Mesenteric fat pad (tissue), 1 donor: ENCODE measurements at places on chromosomes 1 and 21.
A peak's percentile ranks its signal among the peaks of the same experiment; 100 is the strongest.

DNA sequence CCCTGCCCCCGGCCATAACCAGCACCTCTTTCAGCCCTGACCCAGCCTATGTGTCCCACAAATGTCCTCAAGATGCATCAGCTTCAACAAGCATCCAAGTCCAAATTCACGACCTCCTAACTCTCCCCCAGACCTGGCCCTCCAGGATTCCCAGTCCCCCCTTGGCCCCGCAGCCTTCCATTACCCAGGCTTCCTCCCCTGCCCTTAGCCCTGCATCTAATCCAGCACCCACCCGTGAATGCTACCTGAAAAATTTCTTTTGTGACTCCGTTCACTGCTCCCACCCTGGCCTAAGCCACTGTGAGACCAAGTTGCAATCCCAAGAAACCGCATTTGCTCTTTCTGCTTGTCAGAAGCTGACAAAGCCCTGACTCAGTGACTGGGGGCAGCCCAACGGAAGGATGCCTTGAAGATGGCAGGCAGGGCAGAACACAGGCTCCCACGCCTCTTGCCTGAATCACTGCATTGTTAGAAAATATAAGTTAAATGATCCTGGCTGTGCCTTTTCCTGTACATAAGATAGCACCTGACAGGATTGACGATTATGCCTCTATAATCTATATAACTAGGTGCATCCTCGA lies 939 bp upstream of the MFAP2 start:
- DNase-seq, result no peak

GRCh38 chr1:11568687-11569086 lies 85.5 kb downstream of the FBXO2 start:
- DNase-seq, result no peak

GRCh38 chr1:3040004-3040403 lies 18.7 kb downstream of the ACTRT2 start:
- peak; percentile 53 for DNase-seq

DNA sequence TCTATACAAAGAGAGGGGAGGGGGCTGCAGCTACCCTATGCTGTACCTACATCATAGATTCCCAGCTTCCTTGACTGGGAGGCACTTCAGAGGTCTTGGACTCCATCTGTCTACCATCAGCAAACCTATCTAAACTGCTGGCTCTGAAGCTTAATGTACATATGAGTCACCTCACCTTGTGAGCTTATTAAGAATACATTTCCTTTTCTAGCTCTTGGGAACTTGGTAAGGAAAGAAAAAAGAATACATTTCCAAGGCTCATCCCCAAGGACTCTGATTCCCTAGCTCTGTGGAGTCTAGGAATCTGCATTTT lies 50.0 kb upstream of the PRELP start:
- DNase-seq, result no peak

- DNase-seq, result no peak
Observed at GRCh38 chr1:110062612-110063011, 7.9 kb downstream of the ALX3 start.

GRCh38 chr1:118987468-118988185 lies 516 bp downstream of the TBX15 start:
- no peak for DNase-seq

DNA sequence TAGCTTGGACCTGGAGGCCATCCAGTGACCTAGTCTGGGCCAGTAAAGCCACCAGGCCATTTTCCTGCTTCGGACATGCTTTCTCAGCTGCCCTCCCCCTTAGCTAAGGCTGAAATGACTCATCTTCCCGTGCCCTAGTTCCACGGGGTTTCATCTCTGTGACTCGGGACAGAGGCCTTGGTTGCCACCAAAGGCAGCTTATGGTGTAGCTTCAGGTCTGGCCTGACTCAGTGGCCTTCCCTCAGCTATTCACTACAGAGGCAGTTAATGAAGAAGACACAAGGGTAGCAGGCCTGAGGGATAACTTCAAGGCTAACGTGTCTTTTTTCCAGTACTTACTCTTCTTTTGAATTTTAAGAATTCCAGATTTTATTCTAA lies 82.4 kb downstream of the PBX1 start:
- no peak for DNase-seq

- DNase-seq, result no peak
Observed at GRCh38 chr1:188903241-188903640, 1574.4 kb downstream of the BRINP3 start.

GRCh38 chr1:154864189-154864975 lies 5.7 kb downstream of the KCNN3 start:
- no peak for DNase-seq

DNA sequence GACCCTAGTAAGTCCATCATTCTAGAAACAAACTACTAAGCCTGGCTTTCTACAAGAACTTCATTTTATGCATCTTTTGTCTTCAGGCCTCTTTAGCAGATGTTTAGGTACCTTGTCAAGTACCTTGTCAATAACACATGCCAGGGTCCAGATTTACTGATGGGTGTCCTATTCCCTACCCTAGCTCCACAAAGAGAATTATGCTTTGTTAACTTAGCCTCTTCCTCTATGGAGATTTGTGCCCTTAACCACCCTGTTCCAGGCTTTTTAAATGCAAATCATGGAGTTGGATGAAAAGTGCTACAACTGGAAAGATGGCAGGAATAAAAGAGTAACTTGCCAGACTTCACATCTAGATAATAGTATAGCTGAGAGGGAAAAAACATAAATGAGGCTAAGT lies 42.7 kb downstream of the SPATA46 start:
- no peak for DNase-seq

DNA sequence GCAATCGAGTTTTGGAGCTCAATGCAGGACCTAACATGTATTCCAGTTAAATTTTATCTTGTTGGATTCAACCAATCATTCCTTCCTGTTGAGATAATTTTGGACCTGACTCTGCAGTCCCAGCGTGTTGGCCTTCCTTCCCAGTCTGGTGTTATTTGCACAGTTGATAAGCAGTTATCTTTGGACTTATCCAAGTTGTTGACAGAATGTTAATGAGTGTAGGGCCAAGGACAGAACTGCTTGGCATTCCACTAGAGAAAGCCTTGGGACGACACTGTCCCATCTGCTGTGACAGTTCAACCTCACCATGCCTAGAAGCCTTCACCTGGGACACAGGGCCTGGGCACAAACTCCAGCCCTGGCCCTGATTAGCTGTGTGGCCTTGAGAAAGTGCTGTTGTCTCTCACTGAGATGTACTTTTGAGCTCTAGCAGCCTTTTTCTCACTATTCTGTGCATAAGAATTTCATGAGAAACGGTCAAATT lies 104.1 kb upstream of the SLC25A33 start:
- no peak for DNase-seq

GRCh38 chr21:43644609-43645008 lies 14.7 kb downstream of the HSF2BP start:
- DNase-seq, result no peak

DNA sequence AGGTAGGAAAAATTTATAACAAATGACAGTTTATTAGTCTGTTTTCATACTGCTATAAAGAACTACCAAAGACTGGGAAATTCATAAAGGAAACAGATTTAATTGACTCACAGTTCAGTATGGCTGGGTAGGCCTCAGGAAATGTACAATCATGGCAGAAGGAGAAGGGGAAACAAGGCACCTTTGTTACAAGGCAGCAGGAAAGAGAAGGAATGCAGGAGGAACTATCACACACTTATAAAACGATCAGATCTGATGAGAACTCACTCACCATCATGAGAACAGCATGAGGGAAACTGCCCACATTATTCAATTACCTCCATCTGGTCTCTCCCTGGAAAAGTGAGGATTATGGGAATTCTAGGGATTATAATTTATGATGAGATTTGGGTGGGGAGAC lies 61.3 kb downstream of the ASB17 start:
- no peak for DNase-seq

DNA sequence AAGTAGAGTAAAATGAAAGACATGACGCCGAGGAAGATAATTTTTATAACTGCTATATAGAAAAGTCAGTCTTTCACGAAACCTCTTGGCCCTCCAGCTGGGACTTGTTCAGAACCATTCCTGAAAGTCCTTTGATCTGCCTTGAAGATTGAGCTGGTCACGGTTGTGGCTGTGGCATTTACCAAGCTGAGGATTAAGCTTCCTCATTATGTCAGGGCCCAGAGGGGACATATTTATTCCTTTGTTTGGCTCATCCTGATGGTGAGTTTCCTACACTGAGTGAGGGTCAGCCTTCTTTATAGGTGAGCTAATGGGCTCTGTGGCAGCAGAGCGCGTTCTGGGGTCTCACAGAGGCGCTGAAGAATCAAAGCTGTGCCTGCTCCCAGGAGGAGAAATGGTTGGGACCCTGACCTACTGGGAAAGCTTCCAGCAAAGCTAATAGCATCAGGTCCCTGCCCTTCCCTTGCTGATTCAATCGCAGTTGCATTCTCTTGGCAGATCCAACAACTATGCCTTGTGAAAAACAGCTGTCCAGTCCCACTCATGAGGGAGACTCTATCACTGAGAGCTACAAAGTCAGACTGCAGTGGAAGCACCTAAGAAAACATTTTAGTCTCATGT lies 43.2 kb upstream of the PBX1 start:
- DNase-seq, result no peak

GRCh38 chr1:202958544-202959275 lies 598 bp upstream of the ADIPOR1 start:
- DNase-seq, result no peak

GRCh38 chr1:59022199-59022598 lies 238.4 kb upstream of the JUN start:
- DNase-seq, result no peak

- no peak for DNase-seq
Observed at GRCh38 chr21:41856572-41856971, 22.6 kb downstream of the PRDM15 start.
